ENCODE measurements at places on chromosomes 6 and 20.

GRCh38 chr6:9412951-9413559 is 977.7 kb upstream of the SLC35B3 start:
- peak; percentile 10 for DNase-seq

DNA sequence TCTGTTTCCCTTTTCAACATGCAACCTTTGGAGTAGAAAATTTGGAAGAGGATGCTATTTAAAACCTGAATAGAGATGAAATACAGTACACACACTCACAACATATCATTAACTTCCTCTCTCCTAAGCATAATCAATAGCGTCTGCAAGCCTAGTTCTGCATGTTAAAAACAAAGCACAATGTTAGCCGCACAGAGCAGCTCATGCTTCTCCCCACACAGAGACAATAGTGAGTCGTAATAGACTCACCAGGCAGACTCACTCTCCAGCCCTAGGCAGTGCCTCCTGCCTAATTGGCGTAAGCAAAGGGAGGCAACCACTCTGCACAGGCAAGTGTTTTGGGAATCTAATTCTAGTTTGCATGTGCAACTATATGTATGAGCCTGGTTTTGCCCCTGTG is 45.8 kb upstream of the ARID1B start:
- peak; percentile 74 for DNase-seq

- DNase-seq: peak; percentile 24
These were observed 11.5 kb upstream of the SRF start for GRCh38 chr6:43159599-43159998.

DNA sequence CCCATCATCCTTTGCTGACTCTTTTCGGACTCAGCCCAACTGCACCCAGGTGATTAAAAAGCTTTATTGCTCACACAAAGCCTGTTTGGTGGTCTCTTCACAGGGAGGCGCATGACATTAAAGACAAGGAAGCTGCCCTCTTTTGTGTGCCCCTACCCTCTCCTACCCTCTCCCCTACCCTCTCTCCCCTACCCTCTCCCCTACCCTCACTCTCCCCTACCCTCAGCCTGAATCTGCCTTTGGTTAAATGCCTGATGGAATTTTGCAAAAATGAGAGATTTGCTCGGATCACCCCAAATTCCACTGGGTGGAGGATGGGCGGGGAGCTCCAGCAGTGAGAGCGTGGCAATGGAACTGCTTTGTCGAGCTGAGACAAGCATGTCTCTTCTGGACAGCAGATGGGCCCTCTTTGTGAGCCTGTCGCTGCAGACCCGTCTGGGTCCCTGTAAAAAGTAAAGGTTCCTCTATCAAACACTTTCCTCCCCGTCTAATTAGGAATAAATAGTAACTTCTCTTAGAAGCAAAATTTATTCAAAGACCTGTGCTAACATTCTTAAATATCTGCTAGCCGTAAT is 76.4 kb upstream of the MLN start:
- DNase-seq: no peak

DNA sequence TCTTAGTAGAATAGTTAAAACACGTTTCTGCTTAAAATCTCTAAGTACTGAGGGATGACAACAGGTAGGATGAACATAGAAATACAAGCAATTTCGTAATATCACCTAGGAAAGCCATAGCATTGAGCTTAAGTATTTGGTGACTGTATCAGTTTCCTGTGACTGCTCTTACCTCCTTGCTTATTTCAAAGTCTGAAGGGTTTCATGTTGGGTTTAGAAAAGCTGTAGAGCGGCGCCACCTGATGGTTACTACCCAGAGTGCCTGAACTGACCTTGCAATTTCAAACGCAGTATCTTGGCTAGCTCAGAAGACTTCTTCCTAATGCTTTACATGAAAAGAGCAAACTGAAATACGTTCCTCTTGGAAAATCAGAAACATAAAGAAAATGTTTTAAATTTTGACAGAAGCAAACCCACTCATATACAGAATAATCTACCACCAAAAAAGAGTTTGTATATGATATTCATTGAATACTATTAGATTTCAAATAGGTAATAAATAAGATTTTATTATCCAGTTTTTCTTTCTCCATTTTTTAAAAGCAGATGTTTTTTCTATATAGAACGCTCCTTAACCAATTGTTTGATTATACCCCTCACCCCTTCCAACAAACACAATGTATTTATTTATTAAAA is 82.3 kb upstream of the RIPOR2 start:
- no peak for DNase-seq

DNA sequence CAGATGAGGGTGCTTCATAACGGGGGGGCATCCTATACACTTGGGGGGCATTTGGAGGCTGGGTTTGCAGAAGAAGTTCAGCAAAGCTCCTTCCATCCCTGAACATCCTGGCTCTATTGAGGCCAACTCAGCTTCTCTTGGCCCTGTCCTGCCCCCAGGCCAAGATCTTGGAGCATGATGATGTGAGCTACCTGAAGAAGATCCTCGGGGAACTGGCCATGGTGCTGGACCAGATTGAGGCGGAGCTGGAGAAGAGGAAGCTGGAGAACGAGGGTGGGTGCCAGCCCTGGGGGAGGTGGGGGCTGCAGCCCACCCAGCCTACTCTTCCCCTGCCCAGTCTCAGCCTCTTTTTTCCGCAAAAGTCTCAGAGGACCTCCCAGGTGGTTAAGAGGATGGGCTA is 17.2 kb downstream of the GDAP1L1 start:
- DNase-seq: no peak

- DNase-seq: no peak
These were observed 138.9 kb downstream of the TENT5A start for GRCh38 chr6:81613606-81614005.

DNA sequence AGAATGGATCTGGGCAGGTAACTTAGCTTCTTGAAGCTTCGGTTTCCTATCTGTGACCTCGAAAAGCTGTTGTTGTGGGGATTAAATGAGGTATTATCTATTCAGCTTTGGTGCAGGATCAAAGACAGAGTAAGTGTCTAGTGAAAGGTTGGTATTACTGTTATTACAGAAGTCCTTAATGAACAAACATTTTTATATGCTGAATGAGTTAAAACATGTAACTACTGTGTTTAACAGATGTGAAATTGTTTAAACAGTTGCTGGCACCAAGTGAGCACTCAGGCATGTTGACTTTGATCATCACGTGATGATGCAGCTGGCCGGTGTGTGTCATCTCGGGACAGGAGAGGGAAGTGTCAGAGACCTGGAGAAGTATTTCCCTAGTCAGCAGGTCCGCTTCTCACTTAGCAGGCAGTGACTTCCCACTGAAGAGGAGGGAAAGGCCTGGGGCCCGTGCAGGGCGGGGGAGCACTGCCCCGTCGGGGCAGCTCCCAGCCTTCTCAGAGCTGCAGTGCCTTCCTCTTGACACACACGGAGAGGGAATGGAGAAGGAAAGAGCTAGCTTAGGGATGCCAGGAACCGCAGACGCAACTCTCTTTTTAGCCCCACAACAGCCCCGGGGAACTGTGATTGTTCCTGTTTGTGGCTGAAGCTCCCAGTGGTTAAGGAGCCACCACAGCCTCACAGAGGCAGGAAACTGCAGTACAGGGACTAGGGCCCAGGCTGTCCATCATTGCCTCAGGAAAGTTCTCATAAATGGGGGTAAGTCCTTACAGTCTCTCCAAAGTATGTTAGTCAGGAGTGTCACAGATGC is 18.0 kb downstream of the TUBB2A start:
- peak; percentile 27 for DNase-seq

DNA sequence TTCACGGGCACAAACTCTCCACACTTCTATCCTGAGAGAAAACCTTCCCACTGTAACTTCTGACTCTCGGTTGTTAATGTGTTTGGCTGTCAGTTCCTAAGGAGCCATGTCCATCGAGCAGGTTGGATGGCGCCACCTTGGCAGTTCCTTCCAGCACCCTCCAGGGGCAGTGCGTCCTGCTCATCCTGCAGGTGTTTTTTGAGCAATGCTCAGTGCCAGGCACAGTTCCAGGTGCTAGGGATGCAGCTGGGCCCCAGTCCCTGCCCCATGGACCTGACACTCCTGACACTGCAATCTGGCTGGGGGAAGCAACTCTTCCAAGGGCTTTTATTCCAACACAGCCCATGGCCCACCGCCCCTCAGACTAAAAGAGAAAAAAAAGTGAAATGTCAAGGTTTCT is 376.4 kb downstream of the PREX1 start:
- no peak for DNase-seq

DNA sequence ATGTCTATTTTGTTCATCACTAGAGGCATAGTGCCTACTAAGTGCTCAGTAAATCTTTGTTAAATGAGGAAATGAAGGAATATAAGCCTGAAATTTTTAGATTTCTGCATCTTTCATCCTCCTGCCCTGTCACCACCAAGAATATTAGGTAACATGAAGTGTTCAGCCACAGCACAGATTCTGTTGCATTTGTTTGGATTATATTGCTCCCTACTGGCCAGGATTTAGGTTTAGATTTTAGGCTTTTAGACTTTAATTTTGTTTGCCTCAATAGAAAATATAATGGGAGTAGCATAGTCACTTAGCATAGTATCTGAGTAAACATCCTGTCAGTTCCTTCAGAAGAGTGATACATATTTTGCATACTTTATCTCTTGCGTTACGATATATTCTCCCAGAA is 14.2 kb downstream of the FARS2 start:
- no peak for DNase-seq

DNA sequence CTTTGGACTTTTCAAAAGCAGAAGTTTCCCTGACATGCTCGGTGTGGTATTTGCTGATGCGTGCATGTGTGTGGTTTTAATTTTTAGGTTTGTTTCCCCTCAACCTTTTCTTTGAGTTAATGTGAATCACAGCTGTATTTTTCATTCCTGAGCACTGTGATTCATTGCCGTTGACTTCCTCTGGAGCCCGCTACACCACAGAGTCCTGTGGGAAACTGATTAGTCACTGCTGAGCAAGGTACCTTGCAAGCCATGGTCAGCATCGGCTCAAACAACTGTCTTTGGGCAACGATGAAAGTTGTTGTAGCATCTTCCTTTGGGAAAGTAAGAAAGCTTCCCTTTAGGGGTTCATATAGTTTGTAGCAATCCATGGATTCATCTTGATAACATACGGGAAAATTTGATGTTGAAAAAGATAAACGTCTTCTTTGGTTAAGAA is 57.5 kb downstream of the RIN2 start:
- no peak for DNase-seq

DNA sequence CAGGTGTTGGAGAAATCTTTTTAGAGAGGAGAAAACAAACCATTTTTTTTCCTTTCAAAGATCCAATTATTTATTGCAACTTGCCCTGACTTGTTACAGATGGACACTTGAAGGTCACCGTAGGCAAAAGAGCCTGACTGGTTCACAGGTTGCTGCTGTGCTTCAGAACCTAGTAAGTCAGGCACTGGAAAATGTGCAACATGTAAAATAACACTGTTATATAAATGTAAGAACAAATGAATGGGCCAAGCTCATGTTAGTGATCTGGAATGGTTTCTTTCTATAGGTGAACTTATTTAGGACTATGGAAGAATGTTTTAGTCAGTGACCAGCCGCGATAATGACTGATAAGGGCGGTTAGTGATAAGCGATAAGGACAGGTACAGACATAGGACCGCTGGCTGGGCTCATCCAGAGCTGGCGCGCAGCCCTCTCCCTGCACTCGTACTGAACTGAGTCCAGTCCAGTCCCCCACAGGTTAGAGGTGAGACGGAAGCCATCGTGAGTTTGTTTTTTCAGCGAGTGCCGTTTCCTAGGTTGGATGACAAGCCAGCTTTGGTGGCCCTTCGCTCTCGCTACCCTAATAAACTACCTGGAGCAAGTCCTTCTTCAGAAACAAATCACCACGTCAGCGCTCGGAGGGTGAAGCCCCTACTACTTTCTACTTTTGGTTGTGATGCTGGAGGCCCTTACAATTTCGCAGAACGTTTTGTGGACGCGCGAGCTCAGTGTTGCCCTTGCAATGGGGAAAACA is 94.4 kb upstream of the PRDM1 start:
- DNase-seq: no peak

- DNase-seq: peak; percentile 90
These were observed 354.1 kb downstream of the RFPL4B start for GRCh38 chr6:112701201-112701600.

DNA sequence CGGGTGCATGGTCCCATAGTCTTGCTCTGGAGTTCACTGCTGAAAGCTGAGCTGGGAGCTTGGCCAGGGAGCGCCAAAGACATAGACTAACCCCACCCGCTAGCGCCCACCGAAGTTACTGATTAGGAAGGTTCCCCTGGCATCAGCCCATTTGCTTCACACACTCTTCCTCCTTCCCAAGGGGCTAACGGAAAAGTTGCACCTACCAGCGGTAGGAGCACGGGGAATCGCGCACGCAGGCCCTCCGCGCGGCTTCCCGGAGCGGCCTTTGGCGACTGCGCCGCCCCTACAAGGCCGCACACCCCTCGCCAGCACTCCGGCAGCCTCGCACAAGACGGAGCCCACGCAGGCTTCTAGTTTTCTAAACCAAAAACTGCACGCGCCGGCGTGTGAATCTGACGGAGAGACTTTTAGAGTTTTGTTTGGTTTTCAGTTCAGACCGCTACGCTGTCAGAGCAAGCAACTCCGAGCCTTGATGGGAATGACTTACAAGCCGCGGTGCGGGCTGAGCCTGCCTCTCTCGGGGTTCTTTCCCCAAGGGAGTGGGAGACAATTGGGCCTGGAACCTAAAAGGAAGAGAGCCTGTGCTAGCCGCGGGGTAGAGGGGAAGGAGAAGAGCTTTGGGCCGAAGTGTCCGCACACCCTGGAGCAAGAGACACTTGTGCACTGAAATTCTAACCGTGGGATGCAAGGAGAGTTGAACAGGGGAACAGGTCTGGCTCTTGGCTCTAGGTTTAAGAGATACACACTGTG is 891 bp upstream of the POU3F2 start:
- peak; percentile 24 for DNase-seq

DNA sequence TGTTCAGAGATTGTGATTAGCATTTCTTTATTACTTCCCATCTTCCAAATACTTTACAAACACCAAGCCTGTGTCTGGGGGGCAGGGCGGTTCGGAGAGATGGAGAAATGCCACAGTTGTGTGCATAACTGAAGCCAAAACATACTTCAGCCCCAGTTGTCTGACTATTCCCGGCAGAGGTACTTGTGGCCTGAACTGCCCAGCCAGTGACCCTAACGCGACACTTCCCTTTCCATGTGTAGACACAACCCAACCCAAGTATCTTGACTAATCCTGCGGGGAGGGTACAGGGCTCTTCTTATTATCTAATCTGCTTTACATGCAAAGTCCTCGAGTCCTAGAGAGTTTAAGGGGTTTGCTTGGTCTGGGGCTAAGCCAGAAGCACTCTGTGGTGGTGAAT is 46.2 kb downstream of the ISM1 start:
- DNase-seq: no peak

DNA sequence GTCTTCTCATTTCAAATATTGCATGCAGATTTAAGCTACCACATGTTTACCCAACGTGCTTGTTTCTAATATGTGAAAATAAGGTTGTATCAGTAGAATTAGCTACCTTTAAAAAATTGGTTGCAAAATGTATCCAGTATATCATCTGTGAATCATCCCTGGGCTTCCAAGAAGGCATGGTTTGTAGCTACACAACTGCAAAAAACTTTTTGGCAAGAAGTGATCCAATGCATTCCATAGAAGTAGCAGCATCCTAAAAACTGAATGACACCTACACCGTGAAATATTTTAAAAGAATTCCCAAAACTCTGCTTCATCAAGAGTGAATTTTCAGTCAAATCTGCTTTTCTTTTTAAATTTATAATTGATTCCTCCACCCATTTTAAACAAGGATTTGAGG is 89.1 kb downstream of the AIG1 start:
- no peak for DNase-seq

- DNase-seq: peak; percentile 63
These were observed 147.4 kb upstream of the OLIG3 start for GRCh38 chr6:137641474-137642077.
